ENCODE measurements at places on chromosomes 11 and 22. TPM values are rescaled to one million over a fixed set of nuclear protein-coding genes. Genes with fewer than 3 reads are reported as not detected.

Gene UBE4A
- polyA plus RNA-seq, result 43.0 TPM

Gene RAB3IL1
- polyA plus RNA-seq, result 19.7 TPM

Gene DUSP8
- 5.7 TPM for polyA plus RNA-seq

Gene NCF4
- polyA plus RNA-seq, result 2.5 TPM

Gene CDCA5
- polyA plus RNA-seq, result 21.7 TPM

Gene CDC42BPG
- polyA plus RNA-seq, result 5.5 TPM

Gene LRRC4C
- 15.3 TPM for polyA plus RNA-seq

- no peak for DNase-seq
Measured at GRCh38 chr22:41638124-41638523, 17.0 kb downstream of the XRCC6 start.

GRCh38 chr22:18909556-18909955 lies 3.4 kb downstream of the DGCR6 start:
- DNase-seq, result no peak

DNA sequence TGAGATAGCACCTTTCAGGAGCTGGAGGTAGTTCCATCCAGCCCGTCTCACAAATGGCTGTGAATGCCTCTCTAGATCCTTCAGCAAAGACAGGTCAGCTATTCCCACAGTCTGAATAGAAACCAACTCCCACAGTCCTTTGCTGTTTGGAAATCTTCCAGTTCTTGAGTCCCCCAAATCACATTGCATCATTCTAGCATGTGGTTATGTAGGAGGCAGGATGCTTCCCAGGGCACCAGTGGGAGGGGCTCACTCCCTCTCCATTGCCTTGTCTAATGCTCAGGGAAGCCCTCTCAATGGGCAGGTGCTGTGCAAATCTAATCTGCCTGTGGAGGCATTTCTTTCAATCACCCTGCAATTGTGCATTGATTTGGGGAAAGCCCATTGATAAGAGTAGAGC lies 14.6 kb downstream of the NAV2 start:
- no peak for DNase-seq

- DNase-seq, result no peak
Measured at GRCh38 chr11:13205486-13205885, 72.1 kb upstream of the BMAL1 start.

DNA sequence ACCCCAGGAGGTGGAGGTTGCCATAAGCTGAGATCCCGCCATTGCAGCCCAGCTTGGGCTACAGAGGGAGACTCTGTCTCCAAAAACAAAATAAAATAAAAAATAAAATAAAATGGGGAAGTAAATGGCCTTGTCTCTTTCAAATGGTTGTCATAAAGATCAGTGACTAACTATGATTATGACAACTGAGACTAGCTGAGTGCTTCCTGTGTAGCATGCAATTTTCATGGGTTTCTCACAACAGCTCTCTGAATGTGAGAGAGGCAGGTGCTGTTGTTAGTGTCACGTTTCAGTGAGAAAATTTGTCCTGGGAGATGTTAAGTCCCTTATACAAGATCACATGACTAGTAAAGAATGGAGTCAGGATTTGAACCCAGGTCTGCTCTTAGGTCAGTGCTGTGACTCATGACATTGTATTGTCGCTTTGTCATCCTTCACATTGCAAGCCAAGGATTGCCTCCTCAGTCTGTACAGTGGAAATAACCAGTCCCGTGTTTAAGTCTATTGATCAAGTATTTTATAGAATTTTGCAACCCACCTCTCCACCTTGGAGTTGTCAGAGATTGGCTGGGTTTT lies 163.3 kb upstream of the CCDC90B start:
- DNase-seq, result no peak

DNA sequence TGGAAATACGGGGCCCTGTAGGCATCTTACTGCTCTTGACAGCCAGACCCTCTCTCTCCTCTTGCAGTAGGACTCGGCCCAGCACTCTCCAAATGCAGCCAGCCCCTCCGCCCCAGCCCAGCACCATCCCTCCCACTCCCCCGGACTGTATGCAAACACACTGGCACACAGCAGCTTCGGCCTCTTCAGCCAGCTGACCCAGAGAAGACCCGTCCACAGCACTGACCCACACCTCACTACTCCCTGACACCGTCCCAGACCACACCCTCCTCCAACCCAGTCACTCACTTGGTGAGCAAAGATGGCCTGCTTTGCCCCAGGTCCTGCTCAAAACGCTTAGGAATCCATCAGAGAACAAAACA lies 164.6 kb downstream of the IGLL1 start:
- DNase-seq, result no peak

DNA sequence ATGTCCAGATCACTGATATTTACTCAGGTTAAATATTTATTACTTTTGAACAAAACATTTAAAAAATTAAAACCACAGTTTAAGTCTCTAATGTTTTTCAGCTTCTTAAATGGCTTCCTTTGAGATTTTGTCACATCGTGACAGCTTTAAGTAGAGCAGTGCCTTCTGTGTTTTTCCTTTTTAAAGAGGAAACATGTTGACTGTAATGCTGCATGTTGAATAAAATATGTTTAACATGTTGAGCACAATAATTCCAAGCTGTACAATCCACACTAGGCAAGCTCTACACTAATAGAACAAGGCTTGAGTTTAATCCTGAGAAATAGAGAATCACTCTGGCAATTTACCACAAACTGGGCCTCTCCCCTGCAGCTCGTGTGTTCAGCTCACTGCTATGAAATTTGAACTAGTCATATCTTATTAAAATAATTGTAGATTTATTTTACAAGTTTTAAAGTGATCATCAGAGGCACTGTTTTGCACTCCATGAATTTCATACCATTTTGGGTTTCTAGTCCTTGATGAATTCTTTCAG lies 368.3 kb downstream of the SOX6 start:
- no peak for DNase-seq

GRCh38 chr11:95445746-95446333 lies 214.8 kb upstream of the SESN3 start:
- no peak for DNase-seq

DNA sequence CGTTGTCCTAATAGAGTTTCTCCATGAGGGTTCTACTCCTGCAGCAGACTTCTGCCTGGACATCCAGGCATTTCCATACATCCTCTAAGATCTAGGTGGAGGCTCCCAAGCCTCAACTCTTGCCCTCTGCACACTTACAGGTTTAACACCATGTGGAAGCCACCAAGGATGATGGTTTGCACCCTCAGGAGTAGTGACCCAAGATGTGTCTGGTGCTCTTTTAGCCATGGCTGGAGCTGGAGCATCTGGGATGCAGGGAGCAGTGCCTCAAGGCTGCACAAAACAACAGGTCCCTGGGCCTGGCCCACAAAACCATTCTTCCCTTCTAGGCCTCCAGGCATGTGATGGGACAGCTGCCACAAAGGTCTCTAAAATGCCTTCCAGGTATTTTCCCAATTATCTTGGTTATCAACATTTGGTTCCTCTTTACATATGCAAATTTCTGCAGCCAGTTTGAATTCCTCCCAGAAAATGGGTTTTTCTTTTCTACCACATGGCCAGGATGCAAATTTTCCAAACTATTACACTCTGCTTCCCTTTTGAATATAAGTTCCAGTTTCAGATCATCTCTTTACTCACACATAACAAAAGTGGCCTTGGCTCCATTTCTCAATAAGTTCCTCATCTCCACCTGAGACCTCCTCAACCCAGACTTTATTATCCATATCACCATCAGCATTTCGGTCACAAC lies 69.5 kb upstream of the GNAZ start:
- DNase-seq, result no peak

- no peak for DNase-seq
Measured at GRCh38 chr11:83909579-83910534, 623.7 kb upstream of the CCDC90B start.

DNA sequence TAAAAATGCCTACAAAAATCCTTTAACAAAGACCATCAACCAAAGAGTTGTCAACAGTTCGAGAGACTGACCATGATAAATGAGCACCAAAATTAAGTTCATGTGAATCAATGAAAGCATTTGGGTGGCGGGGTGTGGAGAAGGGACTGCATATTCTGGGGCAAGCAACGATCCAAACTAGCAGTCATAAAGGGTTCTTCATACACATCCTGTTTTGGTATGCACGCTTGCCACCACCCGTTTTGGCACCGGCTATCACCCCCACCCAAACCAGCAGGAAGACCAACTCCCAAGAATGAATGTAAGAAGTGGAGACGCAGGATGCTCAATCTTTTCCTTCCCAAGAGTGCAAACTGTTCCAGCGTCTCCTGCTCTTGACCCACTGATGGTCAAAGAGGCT lies 80.8 kb downstream of the SGSM3 start:
- no peak for DNase-seq

GRCh38 chr22:30720263-30720837 lies 25.7 kb downstream of the OSBP2 start:
- DNase-seq, result no peak

DNA sequence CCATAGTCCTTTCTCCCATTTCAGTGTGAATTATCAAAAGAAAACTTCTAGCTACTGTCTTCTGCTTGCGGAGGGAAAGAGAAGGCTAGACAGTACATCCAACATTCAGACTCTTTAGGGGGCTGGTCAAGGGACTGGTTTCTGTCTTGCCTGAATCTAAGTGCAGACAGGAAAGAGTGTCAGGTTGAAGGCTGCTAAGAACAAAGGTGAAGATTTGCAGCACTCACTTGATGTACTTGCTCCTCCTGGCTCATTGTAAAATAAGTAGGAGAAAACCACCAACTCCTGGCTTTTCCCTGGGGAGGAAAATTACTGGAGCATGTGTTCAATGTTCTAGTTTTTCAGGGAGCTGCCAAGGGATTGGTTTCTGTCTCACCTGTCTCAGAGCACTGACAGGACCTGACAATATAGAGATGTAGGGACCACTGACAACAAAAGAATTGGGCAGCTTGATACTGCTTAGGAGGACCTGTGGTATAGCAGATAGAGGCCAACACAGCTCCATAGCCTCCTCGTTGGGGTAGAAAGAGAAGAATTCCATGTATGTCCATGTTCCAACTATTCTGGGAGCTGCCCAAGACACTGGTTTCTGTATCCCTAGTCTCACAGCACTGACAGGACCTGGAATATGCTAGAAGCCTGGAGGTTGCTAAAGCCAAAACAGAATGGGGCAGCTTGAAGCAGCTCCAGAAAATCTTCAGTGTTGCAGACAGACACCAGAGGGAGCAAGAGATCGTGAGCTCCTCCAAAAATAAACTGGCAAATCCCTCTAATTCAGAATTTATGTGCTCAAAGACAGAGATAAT lies 39.7 kb upstream of the MMP12 start:
- DNase-seq, result no peak

DNA sequence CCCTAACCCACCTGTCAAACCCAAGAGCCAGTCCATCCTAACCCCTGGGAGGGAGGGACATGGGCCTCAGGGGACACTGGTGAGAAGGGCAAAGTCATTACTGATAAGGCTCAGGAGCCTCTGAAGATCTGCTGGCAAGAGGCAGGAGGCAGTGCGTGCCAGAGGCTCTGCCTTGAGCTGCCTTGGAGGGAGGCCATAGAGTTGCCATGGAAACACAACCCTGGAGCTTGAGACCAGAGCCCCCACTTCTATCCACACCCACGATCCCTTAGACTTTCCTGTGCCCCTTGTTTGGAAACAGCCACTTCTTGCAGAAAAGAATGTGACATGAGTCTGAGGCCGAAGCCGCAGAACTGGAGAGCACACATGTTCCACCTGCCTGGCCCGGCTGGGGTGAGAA lies 89.7 kb upstream of the CSNK2A3 start:
- no peak for DNase-seq

DNA sequence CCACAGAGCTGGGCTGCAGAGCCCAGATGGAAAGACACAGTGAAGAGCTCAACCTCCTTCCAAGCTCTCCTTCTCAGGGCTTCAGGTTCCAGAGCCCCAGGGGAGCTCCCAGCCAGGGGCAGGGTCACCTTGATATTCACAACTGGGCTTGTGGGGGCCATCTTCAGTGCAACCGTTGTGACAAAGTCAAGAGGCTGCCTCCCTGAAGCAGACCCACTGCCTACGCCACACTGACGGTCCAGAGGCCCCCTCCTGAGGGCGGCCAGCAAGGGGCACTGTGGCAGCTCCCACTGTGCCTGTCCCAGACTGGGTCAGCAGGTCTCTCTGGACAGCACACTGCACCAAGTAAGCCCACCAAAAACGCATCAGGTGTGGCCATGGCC lies 84.1 kb downstream of the DGCR2 start:
- DNase-seq, result no peak

DNA sequence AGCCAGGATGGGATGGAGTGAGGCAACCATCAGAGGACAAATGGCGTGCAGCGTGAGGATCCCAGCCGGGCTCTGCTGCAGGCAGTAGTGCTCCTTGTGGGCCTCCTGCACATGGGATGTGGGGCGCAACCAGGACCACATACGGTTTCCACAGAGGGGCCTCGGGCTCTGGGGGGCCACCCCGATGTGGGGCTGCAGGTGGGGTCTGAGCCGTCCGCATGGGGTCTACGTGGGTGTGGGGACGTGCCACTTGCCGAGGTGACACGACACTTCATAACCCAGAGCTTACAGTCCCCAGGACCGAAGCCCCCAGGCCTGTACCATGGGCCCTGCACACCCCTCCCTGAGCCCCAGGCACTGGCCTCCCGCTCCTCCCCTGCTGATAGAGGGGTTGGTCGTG lies 10.8 kb downstream of the TTLL8 start:
- no peak for DNase-seq

DNA sequence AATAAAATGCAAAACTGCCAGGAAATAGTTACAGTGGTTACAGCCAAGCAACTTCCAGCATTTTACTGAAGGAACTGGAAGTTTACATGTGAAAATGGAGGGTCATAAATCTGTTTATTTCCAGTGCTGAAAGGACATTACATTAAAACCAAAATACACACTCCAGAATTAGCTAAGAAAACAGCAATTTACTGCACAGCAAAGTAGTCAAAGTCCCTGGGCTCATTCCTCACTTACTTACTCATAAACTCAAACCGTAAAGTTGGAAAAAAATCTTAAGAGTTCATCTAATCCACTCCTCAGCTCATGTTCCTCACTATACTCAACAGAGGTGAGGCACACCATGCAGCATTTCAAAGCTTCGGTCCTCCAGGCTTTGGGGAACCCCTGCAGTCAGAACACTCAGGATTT lies 17.4 kb downstream of the CTSC start:
- DNase-seq, result no peak

DNA sequence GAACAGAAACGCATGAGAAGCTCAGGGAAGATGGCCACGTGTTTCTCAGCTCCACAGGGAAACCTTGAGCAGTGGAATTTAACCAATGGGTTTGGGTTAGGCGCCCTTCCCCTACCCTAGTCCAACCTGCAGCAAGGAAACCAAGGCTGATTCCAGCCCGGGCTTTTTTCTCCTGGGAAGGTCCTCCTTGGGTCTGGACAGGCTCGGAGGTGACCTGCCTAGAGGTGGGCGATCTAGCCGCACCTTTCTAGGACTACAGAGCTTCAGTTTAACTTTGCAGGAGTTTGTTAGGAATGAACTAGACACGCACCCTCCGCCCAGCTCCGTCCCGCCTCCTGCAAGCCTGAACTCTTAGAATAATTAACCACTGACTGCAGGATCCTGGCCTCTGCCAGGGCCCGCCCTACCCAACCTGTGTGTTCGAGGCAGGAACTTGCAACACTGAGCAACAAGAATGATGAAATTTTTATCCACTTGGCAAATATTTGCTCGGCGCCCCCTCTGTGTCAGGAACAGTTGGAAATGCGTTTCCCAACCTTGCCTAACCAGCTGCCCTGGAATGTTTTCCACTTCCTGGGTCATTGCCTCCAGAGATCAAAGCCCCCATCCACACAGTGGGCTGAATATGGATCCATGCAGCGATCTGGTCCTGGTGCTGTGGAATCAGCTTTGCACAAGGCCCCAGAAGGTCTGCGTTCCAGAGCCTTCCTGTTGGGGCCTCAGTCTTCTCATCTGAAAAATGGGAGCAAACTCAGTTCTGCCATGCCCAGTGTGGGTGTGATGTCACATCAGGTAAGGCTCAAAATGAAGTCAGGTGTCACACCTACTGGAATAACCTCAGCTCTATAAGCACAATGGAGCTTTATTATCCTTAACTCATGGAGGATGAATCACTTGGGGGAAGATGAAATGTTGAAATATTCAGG lies 13.3 kb downstream of the MPST start:
- no peak for DNase-seq
